ENCODE measurements at places on chromosomes 4 and X.

DNA sequence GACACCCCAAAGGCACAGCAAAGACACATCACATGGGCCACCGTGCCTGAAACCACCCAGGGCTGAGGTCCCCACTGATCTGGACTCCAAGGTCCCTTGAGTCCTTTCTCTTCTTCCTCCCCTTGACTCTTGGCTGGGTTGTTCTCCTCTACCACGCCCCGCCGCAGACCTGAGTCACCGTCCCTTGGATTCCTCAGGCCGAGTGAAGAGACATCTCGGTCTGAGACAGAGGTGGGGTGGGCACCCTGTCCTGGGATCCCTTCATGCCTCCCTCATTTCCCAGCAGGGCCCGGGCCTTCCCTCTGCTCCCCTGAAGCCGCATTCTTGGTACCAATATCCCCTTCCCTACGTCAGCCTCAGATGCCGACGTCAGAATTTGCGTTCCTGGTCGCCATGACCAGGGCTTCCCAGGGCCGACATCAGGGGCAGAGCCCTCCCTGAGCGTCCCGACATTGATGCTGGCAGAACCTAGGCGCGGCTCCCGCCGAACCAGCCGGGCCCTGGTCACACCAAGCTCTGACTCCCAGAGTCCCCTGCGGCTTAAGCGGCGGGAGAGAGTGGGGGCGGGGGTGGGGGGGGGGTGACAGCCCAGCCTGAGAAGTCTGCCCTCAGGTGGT is 498 bp downstream of the MAGEA10 start:
- no peak for DNase-seq

- DNase-seq = no peak
Observed at GRCh38 chr4:185811509-185812364, at the start of gene SORBS2. Gene SORBS2 (minus strand): TSS chr4:185812194. CDS start chr4:185690571, 121,623 bp downstream.

- DNase-seq = no peak
Observed at GRCh38 chr4:41155194-41155830, 59.0 kb downstream of the APBB2 start.

DNA sequence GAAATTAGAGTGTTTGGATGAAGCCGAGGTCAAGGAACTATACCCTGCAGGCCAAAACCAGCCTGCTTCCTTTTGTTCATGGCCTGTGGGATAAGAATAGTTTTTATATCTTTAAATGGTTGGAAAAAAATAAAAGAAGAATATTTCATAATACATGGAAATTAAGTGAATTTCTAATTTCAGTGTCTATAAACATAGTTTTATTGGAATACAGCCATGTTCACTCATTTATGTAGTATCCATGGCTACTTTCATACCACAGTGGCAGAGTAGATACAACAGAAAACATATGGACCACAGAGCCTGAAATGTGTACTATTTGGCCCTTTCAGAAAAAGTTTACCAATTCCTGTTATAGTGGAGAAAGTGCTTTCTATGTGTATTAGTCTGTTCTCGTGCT is 13.6 kb downstream of the LIMCH1 start:
- DNase-seq = no peak

DNA sequence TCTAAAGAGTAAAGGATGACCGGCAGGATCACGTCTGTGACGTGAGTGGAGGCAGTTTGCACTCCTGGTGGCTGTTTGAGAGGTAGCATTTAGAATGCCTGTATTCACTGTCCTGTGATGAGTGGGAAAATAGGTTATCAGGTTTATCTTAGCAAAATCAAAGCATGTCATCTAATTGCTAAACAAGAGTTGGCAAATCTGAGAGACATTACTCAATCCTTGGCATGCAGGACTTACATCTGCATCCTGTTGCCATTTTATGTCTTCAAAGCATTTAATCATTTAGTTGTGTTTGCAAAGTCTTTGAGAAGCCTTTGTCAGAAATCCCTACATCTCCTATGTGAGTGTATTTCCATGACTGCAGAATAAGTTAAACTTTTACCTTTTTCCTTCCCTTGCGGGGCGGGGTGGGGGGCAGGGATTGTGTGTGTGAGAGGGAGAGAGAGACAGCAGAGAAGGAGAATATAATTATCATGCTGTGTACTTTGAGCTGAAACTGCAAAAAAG is 41.4 kb upstream of the MSANTD1 start:
- DNase-seq = no peak

DNA sequence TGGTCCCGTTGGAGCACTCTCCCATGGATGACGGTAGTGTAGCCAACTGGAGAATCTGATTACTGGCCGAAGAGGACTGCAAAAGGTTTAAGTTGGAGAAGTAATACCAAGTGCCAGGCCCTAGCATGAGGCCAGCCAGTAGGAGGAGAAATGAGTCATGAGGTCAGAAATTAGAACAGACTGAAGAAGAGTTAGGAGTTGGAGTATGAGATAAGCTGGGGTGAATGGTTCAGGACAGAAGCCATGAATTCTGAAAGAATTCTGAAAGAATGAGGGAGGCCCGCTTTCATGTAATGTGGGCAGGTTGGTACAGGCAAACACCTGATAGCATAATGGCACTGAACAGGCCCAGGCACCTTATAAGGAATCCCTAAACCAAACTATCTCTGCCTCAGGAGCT is 18.4 kb upstream of the STK26 start:
- DNase-seq = no peak

GRCh38 chr4:66246643-66247042 is 576.4 kb upstream of the EPHA5 start:
- DNase-seq = no peak

- DNase-seq = no peak
Observed at GRCh38 chrX:87468941-87469340, 48.7 kb upstream of the KLHL4 start.

All from stimulated activated CD4-positive, alpha-beta T cell treated with anti-CD3 and anti-CD28 coated beads, Interleukin-1b, Interleukin-23, amount 100 ng/mL, for 1 hour (primary cell).